ENCODE measurements at places on chromosomes 1 and 21.
A peak's percentile ranks its signal among the peaks of the same experiment; 100 is the strongest.

DNA sequence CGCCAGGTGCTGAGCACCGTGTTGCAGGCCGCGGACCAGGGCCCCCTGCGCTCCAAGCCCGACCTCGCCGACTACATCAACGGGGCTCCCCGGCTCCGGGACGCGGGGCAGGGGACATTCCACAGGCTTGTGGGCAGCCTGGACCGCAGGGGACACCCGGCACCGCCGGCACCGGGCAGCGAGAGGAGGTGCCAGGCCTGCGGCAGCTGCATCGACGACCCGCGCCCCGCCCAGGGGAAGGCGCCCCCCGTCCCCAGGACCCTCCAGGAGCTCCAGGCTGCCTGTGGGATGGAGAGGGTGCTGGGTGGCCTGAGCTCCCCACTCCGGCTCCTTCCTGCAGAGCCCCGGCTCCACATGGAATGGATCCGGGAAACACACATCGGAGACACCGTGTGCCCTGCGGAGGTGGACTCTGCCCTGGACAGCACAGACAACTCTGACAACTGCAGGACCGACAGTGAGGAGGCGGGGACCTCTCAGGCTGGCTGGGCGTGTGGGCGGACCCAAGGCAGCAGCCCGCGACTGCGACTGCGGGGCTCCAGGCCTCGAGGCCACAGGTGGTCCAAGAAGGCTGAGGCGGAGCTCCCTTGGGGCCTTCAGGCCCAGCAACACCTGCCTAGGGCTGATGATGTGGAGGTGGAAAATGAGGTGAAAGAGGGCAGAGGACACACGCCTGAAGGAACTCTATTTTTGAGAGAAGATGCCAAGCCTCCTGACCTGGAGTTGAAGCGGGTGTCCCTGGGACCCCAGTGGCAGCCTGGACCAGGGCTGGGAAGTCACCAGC, 22.8 kb downstream of the KIAA1614 start:
- DNase-seq = no peak

DNA sequence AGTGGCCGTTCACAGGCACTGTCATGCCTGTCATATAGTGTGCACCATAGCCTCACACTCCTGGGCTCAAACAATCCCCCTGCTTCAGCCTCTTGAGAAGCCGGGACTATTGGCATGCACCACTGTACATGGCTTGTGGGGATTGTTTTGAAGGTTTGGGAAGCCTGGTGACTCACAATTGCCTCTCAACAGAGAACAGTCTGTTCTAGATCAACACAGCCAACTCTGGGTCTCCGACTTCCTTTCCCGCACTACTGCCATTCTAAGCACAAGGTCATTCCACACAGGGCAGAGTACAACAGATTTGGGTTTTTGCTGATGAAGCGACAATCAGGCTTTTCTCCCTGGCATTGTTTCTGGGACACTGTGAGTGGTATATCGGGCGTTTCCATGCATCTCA, 15.5 kb upstream of the AHCTF1 start:
- peak; percentile 49 for DNase-seq

- peak; percentile 80 for DNase-seq
Measured at GRCh38 chr1:184805667-184806295, 51.1 kb upstream of the EDEM3 start.

- no peak for DNase-seq
Measured at GRCh38 chr1:226993814-226994585, 53.9 kb downstream of the COQ8A start.

GRCh38 chr1:178664278-178664677, 60.8 kb upstream of the RALGPS2 start:
- no peak for DNase-seq

GRCh38 chr1:98369463-98369862, 292.1 kb upstream of the SNX7 start:
- no peak for DNase-seq

GRCh38 chr1:150365941-150366340, 2.0 kb downstream of the RPRD2 start:
- DNase-seq = no peak

GRCh38 chr1:184483101-184483683, 96.4 kb downstream of the C1orf21 start:
- DNase-seq = peak; percentile 78

DNA sequence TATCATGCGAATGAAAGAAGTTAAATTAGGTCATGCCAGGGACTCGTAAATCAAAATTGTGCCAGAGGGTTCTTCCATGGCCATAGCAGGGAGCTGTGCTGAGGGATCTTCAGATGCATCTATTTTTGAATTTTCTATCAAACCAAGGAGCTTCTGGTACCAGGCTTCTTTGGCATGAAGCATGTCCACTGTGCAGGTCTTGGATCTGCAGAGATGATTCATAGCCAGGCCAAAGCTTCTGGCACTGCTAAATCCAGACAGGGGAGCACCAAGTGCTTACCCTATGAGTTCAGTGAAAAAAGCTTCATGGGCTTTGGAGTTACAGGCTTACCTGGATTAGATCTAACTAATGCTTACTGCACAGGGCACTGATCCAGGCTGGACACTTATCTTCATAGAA, 154.2 kb upstream of the DAB1 start:
- no peak for DNase-seq

DNA sequence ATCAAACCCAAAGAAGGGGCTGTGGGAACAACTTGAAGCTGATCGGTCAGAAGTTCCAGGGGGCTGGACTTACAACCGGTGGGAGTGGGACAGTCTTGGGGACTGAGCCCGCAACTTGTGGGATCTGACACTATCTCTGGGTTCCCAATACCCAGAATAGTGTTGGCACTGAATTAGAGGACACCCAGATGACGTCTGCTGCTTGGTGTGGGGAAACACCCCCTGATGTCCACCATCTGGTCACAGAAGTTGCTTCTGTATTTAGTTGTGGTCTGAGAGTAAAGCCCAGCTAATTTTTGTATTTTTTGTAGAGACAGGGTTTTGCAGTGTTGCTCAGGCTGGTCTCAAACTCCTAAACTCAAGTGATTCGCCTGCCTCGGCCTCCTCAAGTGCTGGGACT, 28.8 kb downstream of the SERBP1 start:
- DNase-seq = no peak

DNA sequence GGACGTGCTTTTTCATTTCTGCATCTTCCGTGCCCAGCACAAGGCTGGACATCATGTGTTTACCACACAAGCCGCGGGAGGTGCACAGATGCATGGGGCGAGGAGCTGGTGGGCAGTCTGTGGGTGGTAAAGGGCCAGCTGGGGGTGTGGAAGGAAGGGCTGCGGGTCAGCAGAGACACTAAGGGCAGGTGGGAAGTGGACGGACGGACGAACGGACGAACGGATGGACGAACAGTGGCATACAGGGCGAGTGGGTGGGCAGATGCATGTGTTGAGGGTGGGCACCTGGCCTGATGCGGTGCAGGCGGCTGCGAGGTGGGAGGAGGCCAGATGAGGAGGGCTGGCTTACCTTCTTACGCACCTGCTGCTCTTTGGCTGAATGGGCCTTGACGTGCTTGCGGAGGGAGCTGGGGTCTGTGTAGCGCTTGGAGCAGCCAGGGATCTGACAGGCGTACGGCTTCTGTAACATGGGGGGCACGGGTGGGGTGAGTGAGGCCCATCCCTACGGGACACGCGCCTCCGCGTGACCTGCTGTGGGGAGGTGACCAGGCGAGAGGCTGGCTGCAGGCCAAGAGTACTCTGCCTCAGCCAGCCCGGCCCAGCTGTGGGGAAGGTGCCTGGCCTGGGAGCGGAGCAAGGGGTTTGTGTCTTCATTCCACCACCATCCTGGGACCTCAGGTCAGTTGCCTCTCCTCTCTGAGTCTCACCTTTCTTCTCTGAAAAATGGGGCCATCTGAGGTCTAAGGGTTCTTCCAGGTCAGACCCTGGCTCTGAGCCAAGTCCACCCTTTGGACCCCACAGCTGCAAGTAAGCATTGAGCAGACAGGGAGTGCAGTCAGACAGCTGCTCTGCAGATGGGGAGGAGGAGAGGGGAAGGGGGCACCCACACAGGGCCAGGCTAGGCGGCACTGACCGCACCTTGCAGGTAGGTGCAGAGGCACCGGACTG, 65.5 kb downstream of the DMRTB1 start:
- no peak for DNase-seq

DNA sequence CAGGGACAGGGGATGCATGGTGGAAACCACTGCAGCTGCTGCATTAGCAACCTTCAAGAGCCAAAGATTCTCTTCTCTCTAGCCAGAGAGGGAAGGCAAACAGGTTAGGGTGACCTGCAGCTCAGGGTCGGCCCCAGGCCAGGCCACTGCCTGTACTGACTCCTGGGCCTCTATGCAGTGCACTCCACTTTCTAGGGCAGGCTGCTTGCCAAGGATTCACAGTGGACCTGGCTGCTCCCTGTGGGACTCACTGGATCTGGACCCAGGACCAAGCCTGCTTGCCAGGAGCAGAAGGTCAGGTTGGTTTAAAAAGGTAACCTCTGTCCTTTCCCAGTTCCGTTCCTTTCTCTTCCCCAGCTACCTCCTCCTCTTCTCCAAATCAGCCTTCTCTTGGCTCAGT, 52.4 kb downstream of the HIVEP3 start:
- no peak for DNase-seq
